ENCODE measurements at places on chromosomes 6 and 20.

GRCh38 chr20:19868441-19868840 is 110.4 kb downstream of the RIN2 start:
- DNase-seq = no peak

GRCh38 chr6:113824411-113824810 is 32.7 kb upstream of the MARCKS start:
- no peak for DNase-seq

DNA sequence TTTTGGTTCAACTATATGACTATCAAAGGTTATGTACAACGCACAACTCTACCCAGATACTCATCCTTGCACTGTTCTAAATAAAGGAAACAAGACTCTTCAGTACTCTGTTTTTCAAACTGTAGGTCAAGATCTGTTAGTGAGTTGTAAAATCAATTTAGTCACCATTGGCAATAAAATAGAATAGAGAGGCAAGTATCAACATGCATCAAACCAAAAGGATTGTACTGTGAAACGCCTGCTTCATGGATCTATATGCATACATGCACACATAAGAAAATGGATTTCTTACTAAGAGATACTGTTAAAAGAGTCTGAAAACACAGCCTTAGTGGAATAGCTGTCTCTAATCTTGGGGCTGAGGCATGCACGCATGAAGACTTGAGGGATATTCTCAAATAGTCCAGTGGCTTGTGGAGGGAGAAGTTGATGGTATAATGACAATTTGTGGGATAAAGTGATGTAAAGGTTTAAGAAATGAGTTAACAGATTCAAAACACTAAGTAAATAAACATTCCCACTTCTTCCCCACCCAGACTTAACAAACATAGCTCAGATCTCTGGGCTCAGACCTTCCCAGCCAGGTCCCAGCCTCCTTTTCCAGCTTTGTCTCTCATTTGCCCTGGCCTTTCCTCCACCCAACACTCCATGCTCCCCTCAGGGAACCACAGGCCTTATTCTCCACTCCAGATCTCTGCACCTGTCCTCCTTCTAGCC is 10.7 kb upstream of the LZTS3 start:
- DNase-seq = no peak

DNA sequence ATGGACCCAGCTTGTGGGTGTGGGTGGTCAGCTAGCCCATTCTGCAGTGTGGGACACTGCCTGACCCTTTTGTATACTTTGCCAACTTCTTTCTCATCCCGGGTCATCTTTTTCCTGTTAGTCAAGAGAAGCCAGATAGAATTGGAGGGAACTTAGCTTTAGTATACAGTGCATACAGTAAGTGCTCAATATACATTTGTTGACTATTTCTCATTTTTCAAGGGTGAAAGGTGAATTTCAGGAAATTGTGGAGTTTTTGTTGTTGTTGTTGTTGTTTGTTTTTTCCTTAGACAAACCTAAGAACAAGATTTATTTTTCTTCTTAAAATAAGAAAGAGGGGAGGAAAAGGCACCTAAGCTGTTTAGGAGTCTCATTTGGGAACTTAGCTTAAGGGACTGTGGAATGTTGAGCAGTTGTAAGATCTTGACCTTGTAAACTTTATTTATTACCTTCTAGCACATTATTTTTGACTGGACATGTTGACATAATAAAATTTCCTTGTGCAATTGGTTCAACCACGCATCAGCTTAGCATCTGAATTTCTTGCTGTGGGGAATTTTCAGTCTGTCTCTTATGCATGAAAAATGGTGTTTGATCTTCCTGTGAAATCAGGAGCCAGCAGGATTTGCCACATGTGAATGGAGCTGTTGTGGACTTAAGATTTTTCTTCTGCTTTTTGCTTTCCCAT is 113.6 kb downstream of the ARID1B start:
- no peak for DNase-seq

DNA sequence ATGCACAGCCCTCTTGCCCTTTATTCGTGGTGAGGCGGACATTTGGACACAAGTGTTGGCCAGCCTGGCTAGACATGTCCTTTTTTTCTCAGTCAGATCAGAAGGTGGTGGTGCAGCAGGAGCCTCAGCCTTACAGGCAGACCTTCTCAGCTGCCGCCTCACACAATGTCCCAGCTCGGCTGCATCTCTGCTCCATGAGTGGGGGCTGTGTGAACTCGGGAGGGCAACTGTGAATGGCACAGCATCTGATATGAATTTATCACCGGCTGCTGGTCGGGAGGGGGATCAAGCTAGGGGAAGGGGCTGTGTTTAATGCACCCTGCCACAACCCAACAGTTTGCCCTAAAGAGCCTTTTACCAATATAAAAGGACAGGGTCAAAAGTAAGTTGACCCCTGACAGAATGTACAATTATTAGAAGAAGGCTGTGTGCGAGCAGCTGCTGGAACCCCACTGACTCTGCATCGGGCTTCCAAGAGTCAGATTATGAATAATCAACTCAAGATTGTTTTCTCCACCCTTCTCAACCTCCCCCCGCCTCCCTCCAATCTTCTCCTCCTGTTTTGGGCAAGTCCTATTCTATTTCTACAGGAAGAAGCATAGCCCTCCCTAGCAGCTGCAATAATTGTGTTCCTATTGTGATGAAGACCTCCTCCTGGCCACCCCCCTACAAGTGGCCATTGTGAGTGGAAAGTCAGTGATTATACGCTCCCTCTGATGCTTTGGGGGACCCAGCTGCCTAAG is 245.2 kb downstream of the PKHD1 start:
- no peak for DNase-seq

DNA sequence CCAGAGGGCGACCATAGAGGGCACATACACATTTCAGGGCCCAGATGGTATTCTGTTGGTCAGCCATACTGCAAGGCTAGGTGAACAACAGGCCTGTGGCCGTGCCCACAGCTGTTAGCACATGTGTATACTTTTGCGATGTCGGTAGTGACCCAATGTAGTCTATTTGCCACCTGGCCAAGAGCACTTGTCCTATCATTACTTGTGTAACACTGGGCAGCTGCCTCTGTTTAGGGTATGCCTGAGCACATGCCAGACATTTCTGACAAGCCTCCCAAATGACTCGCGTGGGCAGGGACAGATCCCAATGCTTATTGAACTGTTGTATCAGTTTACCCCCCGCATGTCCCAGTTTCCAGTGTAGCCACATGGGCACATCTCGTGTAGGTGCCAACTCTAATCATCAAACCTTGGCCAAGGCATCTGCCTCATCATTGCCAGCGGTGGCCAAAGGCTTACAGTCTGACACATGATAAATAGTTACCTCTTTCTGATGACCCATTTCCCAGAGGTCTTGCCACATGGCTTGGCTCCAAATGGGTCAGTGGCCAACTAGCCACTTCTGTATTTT is 74.4 kb upstream of the FBXL4 start:
- DNase-seq = no peak

DNA sequence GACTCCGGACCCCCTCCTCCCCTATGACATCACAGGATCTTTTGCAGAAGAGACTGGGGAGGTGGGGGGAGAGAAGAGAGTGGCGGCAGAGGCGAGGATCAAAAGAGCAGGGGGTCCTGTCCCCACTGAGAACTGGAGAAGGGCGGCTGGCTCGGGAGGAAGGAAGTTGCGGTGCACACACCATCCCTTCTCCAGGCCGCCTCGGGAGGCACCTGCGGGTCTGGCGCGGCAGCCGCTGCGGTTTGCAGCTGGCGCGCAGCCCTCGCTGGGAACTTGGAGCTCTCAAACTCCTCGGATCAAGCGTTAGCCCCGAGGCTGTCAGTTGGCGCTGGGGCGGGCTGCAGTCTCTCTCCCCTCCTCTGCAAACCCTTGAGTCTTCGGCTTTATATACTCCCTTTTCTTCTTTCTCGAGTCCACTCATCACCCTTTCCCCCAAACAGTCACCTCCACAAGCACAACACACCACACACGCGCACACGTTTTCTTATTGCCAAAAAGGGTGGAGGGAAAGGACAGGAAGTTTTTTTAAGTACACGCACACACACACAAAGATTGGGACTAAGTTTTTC is 180.7 kb downstream of the TBXT start:
- DNase-seq = no peak

GRCh38 chr20:11451793-11452291 is 465.9 kb upstream of the BTBD3 start:
- no peak for DNase-seq

DNA sequence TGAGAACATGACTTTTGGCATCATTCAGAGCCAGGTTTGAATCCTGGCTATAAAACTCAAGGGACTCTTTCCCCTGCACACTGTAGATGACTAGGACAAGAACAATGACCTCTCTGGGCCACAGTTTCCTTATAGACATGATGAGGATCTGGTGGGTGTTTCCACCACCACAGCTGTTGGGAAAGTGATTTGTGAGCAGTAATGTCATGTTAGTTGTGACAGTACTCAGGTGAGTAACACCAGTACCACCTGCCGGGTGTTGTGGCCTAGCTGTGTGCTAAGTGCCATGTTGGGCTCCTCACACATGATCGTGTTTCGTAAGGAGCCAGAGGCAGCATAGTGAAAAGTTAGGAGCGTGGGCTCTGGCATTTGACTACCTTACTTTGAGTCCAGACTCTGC is 24.1 kb downstream of the HM13 start:
- no peak for DNase-seq

GRCh38 chr6:44002067-44002592 is 125.1 kb downstream of the MRPL14 start:
- DNase-seq = no peak

DNA sequence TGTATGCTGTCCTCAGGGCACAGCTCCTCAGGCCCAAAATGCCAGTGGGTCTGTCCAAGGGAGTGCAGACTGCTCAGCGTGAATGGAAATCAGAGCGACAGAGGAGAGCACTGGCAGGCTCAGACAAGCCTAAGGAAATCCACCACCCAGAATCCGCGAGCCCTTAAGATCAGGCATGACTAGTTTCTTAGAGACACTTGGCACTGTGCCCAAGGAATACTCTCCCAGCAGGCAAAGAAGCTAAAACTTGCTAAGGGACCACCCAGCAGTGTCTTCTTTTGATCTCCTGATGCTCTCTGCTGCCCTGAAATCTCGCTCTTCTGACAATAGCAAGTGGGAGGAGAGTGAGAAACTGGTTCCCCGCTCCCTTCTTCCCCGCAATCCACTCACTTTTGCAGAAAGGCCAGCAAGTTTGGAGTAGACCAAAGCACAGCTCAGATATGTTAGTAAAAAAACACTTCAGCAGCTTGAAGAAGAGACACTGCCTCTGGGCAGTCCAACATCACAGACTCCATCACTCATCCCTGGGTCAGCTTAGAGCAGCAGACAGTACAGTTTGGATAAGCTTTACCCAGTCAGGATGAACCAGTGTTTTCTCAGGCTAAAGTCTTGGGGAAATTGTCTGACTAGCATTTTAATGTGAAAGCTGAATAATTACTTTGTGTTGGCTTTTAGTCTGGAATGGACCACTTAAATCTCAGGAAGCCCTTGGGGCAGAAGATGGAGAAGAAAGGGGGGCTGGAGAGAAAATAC is 32.4 kb downstream of the TRAF3IP2 start:
- no peak for DNase-seq

DNA sequence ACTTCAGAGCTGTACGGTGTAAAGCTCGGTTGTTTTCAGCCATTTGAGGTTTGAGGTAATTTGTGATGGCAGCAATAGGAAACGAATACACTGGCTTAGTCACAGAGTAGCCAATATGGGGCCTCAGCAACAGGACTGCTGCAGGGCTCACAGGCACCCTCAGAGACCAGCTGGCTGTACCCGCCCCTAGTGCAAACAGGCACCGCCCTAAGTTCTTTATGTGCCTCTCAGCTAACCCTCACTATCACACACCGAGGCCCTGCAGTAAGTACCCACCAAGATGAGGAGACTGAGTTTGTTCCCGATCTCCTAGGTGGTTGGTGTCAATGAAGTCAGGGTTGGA is 11.2 kb upstream of the SERPINB9 start:
- DNase-seq = no peak

DNA sequence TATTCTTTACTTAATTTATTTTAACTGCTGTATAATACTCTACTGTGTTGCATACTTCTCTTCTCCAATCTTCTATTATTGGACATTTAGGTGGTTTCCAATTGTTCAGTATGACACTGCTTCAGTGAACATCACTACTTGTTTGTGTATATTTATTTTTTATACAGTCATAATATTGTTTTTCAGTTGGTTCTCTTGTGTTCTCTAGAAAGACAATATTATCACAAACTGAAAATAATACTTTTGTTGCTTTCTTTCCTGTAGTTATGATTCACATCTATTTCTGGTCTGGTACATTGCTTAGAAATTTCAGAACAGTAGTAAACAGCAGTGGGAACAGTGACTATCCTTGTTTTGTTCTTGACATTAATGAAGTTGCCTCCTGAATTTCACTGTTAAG is 62.8 kb upstream of the GTSF1L start:
- no peak for DNase-seq

- no peak for DNase-seq
Observed at GRCh38 chr20:401682-402495, 6.2 kb upstream of the RBCK1 start.

- no peak for DNase-seq
Observed at GRCh38 chr6:119128252-119128912, 49.9 kb upstream of the FAM184A start.

- DNase-seq = no peak
Observed at GRCh38 chr6:158285656-158286021, 26.6 kb upstream of the TULP4 start.
